ENCODE measurements at places on chromosomes 3 and 15.
A peak's percentile ranks its signal among the peaks of the same experiment; 100 is the strongest.

GRCh38 chr3:151213881-151214280 is 10.9 kb upstream of the GPR171 start:
- no peak for DNase-seq

DNA sequence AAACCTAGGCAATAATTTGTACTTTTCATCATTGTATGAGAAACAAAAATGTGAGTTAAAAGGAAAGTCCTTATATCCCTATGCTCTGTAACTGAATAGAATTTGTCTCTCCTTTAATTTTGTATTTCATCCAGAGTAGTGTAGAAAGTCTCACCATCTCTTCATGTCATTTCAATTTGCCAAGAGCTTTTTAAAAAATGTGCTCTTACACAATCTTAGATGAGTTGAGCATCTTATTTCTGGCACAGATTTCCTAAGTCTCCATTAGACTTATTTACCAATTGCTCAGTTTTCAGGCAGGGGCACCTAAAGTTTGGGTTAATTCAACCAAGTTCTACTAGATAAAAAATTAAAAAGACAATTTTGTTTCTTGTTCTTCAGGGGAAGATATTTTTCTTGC is 201.5 kb upstream of the RBMS3 start:
- no peak for DNase-seq

DNA sequence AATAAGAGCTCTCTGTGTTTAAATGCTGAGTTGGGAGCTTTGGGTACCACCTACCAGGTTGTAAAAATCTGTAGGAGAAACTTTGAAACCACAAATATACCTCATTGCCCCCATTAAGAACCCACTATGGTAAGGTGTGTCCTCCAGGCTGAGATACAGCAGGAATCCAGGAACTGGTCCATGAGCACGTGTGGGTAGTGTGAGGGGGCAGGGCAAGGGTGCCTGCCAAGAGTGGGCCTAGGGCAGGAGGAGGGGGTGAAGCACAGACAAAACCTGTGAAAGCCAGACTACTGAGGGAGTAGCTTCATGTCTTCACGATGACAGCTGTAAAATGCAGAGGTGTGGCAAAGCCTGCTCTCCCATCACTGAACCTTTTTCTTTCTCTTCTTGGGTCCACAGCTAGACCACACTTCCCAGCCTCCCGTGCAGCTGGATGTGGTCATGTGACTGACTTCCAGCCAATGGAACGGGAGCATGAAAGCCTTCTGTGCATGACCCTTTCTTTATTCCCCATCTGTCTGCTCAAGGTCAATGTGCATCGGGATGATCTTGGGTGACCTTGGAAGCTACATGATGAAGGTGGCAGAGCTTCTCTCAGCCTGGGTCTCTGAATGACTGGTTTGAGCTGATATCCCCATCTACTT is 51.1 kb upstream of the POMGNT2 start:
- DNase-seq = no peak

DNA sequence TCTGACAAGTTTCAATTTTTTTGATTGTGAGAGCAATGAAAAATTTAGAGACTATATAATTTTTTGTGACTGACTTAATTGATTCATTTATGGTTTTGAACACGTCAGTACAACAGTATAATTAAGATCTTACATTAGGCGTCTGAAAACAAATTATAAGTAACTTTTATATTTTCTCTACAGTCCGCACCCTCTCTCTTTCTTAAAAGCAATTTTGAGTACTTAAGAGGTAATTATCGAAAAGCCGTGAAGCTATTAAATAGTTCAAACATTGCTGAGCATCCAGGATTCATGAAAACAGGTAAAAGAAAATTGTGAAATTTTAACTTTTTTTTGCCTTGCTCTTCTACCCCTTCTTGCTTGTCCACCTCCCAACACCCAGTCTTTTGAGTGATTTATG is 34.9 kb downstream of the CNOT10 start:
- DNase-seq = no peak

DNA sequence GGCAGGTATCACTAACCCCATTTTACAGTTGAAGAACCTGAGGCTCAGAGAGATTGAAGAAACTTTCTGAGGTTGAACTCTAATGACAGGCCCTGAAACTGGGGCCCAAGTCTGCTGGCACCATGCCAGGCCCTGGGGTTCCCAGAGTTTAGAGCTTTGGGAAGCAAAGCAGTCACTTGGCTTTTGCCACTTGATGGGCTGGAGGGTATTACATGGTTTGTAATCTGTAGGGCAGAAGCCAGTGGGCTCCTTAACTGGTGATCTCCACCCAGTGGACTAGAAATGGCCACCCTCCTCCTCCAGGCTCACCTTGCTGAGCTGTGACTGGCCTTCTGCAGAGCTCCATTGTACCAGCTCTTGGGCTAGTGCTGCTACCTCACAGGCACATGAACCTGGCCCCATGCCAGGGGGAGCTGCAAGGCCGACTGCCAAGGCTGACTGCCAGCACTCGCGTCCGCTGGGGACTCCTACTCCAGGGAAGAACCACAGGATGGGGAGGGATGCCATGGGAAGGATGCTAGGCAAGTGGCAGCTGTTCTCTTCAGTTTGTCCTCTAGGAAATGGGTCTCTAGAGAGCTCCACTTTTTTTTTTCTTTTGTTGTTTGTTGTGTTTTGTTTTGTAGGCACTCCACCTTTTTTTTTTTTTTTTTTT is 104.8 kb downstream of the ETFA start:
- peak; percentile 67 for DNase-seq

DNA sequence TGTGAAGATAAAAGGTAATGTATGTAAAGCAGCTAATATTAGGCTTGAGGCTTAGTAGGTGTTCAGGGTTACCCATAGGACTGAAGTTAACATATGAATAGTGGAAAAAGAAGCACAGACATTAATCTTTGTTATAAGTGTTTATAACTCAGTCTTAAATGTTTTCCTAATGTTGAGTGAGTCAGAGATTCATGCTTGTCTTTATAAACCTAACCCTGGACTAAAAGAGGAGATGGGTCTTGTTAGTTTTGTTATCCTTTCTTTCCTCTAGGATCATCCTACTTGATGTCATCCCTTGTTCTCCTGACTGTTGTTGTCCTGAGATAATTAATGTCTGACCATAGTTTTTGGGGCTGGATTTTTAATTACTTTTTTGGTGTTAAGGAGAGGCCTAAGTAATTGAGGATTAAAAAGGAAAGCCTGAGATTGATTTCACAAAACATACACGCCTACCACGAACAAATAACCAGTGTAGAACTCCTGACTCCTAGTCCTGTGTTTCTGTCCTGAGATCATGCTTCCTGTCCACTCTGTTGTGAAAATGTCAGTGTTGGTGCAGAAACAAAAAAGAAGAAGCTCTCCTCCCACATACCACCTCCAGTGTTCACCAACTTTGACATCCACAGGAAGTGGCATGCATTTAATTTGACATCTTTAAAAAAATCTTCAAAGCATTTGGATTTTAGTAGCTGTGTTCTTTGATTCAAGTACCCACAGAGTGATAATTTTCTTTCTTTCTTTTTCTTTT is 8.4 kb downstream of the MITF start:
- DNase-seq = no peak

DNA sequence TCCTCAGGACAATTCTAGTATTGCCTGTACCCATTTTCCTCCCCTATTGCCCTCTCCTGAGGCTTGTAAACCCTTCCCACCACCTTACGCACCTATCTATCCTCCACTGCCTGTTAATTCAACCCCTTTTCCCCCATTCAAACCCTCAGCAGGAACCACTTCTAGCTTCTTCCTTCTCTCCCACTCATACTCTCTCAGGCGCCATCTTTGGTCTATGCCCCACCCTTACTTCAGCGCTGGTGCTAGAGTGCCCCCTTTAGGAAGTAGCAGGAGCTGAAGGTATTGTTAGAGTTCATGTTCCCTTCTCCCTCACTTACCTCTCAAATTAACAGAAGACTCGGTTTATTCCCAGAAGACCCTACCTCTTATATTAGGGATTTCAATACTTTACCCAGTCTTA is 121.8 kb upstream of the NLGN1 start:
- DNase-seq = no peak

DNA sequence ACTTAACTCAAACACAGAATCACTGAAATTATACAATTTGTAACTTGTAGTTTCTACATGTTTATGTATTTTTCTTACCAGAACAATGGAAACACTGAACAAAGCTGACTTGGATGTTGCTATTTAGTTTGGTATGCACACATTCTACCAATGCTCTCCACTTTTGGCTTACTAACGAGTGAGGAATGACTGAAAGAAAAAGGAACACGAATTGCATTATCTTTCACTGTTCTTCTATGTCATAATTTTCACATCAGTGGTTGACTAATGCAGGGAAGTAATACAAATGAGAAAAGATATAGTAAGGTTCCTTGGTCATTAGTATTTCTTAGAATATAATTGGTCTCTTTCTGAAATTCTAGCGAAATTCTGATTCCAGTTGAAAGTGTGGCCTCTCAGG is 9.8 kb upstream of the CNTN3 start:
- no peak for DNase-seq

DNA sequence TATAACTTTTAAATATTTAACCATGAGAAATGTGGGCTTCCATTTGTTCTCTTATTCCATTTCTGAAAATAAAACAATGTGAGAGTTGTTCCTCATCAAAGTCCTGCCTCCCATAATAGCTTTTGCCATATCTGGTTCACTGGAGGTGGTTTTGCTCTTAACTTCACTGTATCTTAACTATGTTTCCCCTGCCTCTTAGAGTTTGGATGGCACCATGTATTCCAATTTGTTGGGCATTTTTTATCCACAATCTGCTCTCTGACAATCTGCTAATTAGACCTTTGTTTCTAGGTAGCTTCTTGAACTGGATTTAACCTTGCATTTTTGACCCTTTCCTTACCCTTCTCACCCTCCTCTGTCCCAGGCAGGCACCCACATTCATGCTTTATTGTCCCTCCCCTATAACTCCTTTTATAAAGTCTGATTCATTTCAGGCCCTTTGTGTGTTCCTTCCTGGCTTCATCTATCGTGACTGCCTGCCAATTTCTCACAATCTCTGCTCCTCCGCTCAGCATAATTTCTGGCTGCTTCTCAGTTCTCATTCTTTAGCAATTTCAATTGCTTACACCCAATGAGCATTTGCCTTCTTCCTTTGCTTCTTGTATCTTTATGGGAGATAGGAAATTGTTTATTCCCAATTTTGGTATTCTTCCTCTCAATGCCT is 144.2 kb upstream of the ARHGEF26 start:
- no peak for DNase-seq

GRCh38 chr3:173958805-173959204 is 561.3 kb downstream of the NLGN1 start:
- DNase-seq = no peak

GRCh38 chr3:23365066-23365465 is 161.9 kb downstream of the UBE2E2 start:
- DNase-seq = no peak

- DNase-seq = no peak
Measured at GRCh38 chr15:57505949-57506391, 85.7 kb upstream of the MYZAP start.

- DNase-seq = no peak
Measured at GRCh38 chr15:25710184-25710583, 152.9 kb downstream of the ATP10A start.

DNA sequence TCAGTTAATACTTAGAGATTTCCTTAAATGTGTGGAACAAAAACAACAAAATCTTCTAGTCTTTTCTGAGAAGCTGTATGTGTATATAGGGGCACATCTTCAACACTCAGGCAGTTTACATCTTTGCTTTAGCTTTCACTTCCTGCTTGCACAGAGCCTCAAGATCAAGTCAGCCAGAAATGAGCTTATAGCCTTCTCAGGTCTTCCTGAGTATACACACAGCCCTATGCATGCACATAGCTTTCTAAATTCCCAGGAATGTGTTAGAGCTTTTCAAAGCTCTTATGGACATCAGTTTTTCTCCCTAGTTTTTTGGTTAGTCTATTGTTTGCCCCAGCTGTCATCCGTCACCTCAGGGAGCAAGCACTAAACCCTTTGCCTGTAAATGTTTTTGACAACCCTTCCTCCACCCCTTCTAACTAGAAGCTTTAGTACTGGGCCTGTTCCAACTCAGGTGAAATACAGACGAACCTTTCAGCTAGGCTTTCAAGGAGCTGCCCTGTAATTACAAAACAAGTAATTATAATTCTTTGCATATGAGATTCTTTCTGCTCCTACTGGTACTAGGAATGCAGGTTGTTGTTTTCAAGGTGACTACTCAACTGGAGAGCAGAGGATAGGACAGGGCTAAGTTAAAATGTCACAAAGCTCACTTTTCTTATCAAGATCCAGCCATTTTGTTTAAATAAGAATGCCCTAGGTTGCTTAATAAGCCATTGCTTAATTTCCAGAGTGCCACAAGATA is 22.6 kb upstream of the MTMR10 start:
- DNase-seq = no peak

DNA sequence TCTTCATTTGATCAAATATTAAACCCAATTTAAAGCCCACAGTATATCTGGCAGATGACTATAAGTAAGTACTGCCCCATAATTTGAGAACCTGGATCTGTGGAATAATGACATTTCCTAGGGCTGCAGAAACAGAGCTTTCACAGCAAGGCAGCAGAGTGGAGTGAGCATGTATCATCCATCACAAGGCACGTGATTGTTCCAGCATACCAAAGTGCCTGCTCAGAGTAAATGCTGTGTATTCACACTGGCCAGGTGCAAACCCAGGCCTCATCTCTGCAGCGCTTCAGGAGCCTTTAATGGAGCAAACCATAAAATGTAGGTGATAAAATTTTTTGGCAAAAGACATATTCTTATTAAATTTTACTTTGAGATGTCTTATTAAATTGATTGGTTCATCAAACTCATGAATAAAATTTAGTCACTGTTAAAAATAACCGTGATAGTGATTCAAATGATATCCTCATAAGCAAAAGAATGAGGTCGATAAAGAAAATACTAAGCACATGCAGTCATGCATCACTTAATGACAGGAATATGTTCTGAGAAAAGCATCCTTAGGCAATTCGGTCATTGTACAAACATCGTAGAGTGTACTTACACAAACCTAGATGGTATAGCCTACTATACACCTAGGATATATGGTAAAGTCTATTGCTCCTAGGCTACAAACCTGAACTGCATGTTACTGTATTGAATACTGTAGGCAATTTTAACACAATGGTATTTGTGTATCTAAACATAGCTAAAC is 99.3 kb upstream of the SLC24A5 start:
- DNase-seq = no peak

GRCh38 chr3:197392961-197393360 is 94.5 kb upstream of the DLG1 start:
- no peak for DNase-seq

DNA sequence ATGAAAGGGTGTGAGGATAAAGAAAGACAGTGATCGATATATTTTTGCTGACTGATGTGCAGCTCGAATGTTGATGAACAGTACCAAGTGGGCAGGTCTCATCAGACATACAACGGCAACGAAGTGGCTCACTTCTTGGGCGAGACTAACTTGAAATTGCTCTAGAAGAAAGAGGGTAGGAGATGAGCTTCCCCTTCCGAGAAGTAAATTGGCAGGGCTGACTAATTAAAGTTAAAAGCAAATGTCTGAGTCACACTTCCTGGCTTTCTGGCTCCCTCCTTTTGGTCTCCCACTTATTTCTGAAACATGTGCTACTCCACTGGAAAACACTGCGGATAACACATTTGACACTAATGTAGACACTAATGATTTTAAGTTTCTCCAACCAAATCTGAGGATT is 228.3 kb downstream of the ABHD5 start:
- no peak for DNase-seq

- no peak for DNase-seq
Measured at GRCh38 chr3:297585-297984, 101.0 kb downstream of the CHL1 start.

Measured in gastrocnemius medialis (tissue), 4 donors.